ENCODE measurements at places on chromosomes 5 and 9.

- no peak for DNase-seq
Observed at GRCh38 chr5:133947431-133947841, 21.0 kb downstream of the C5orf15 start.

- DNase-seq: no peak
Observed at GRCh38 chr9:105405514-105406131, 42.2 kb upstream of the FSD1L start.

- no peak for DNase-seq
Observed at GRCh38 chr5:169216866-169217265, 84.1 kb downstream of the SLIT3 start.

DNA sequence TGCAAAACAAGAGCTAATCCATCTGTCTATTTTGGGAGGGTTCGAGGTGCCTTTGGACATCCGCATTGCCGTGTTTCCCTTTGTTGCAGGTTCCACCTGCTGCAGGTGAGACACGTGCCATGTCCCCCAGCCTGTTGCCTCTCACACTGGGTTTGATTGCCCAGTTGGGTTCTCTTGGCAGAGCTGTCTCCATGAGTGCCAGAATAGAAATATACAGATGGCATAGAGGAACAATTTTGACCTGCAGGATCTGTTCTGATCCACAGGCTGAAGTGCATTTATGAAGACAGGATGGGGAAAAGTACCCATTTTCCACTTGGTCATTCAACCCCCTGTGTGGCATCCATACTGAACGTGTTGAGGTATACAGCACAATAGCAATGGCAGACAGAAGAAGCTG, 178.1 kb downstream of the SGCD start:
- DNase-seq: no peak

DNA sequence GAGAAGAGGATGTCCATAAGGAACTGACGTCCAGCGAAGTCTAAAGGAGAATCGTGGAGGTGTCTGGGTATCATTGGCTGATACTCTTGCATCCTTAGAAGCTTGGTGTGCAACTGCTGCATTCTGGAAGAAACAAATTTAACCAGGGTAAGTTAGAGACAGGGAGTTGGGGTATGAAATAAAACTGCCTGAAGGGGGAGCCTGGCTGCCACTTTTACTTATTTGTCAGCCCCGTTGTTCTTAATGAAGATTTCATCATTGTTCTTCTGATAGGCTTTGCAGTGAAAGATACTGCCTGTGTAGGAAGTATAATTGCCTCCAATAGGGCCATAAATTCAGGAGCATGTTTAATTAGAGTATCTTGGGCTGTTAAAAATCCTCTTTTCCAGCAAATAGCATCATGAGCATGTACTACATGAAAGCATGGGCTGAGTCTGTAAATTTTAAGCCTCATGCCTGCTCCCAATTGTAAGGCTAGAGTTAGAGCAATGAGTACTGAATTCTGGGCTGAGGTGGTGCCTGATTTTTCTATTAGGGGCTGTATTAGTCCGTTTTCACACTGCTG, 1264.5 kb upstream of the ACO1 start:
- DNase-seq: peak; percentile 46

- peak; percentile 10 for DNase-seq
Observed at GRCh38 chr9:113921396-113921925, 45.4 kb downstream of the ZNF618 start.

DNA sequence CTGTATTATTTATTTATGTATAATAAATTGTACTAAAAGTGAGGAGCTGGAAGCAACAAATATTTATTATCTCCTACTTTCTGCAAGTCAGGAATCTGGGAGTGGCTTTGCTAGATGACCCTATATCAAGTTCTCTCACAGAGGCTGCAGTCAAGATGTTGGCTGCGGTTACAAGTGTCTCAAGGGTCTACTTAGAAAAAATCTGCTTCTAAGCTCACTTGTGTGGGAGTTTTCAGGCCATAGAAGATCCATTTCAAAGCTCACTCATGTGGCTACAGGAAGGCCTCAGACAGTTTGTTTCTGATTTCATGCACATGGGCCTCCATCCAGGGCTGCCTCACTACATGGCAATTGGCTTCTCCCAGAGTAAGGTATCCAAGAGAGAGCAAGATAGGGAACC, 551.1 kb downstream of the CAAP1 start:
- no peak for DNase-seq

DNA sequence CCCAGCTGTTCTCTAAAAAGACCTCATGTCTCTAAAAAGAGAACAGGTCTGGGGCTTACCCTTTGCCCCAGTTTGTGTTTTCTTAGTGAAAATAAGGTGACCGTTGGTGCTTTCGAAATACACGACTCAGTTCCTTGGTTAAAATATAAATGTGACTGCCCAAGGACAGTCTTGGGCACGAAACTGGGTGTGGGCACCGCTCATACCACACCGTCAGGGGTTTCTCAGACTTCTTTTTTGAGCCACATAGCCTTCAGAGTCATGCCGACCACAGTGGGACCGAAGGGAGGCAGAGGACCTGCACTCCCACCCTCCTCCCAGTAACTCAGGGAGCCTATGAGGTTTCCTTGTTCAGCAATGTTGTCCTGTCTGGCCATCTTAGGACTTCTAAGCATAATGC, 6.5 kb downstream of the SNX18 start:
- DNase-seq: no peak

GRCh38 chr9:109776391-109776790, 3.6 kb upstream of the PALM2AKAP2 start:
- no peak for DNase-seq

DNA sequence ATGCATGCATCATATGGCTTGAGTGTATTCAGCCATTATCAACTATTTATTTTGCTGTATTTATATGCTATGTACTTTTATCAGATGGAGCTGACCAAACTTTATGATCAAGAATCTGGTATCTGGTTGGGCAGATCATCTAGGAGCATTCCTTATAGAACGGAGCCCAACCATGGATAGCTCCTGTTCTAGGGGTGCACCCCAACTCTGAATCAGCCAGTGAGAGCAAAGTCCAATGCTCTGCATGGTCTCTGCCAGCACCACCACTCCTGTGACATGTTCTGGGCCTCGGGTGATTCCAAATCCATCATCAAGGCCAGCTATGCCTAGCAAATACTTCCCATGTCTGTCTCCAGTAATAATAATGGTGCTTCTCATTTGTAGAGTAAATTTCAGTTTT, 517.5 kb downstream of the AGTPBP1 start:
- no peak for DNase-seq

DNA sequence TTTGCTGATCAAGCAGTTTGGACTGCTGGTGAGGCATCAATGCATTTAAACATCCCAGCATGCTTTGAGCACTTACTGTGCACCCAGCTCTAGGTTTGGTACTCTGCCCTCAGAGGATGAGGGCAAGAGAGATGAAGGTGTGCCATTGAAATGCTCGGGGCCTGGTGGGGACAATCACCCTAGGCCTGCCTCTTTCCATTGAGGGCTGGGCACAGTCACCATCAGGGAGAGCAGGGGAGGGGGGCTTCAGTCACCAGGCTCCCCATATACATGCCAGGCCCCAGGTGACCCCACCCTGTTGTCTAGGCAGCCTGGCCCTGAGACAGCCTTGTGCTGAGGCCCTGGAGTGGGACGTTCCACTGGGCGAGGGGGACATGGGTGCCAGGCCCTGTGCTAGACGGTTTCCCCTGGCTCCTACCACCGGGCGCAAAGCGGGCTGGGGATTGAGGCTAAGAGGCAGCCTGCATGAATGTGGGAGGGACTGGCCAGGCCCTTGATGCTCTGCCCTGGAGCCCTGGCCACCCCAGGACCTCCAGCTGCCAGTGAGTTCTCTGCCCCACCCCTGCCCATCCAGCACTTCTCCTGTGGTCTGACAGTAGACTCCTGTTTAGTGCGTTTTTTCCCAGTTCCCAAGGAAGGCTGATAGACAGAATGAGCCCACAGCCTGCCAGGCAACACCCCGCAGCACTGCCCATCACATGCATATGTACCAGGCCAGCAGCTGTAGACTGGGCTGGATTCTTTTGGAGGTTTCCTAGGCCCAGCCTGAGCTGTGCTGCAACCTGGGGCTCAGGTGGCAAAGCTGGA, 18.9 kb downstream of the TCF7 start:
- DNase-seq: no peak

- DNase-seq: peak; percentile 11
Observed at GRCh38 chr5:109191153-109191558, 218.6 kb downstream of the PJA2 start.

DNA sequence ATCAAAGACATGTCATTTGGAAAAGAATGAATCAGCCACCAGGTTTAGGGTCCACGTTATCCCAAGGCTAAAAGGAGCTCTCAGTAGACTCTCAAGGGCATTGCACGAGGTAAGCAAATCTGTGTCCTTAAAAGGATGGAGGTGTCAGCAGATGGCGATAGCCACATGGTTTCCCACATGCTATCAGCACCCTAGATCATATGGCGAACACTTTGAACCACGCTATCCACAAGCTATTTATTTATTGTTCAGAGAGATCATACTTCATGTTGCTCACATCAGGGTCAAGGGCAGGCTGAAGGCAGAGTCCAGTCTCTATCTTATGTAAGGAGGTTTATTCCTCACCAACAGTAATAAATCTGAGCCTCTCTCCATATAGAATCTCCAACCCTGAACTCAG, 43.7 kb downstream of the CDH6 start:
- DNase-seq: no peak

GRCh38 chr9:86822006-86822801, 125.1 kb downstream of the GAS1 start:
- no peak for DNase-seq
